ENCODE measurements at places on chromosomes 5 and 9.

GRCh38 chr5:55558484-55558883, 23.7 kb upstream of the PLPP1 start:
- DNase-seq = no peak

- DNase-seq = no peak
These were observed 154.5 kb downstream of the NR3C1 start for GRCh38 chr5:143248822-143249579.

- DNase-seq = no peak
These were observed 7.1 kb upstream of the NKX2-5 start for GRCh38 chr5:173242079-173242478.

- DNase-seq = no peak
These were observed 170.0 kb downstream of the CACNA1B start for GRCh38 chr9:138047469-138048040.
